ENCODE measurements at places on chromosomes 3 and 15.

DNA sequence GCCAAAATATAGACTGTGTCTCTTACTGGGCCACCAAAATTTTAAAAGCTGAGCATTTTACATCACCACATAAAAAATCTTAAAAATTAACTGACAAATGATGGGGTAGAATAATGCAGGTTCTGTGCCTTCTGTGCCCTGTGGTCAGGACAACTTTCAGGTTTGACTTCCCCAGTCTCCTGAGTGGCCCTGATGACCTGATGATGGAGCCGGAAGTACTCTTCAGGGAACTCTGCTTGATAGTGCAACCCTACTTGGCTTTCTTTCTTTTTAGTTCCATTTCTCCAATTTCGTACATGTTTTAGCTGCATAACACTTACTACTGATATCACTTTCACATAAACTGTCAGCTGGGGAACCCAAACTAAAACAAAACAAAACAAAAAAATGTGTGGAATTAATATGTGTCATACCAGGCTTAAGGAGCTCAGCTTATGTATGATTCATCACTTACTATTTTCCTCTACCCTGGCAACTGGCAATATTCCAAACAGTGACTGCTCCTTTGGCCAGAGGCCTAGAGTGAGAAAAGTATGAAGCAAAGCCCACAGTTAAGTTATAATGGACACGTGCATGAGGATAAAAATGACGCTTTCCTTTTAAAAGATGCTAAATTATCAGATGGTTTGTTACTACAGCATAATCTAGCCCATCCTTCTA lies 194.3 kb downstream of the BCHE start:
- DNase-seq = no peak

DNA sequence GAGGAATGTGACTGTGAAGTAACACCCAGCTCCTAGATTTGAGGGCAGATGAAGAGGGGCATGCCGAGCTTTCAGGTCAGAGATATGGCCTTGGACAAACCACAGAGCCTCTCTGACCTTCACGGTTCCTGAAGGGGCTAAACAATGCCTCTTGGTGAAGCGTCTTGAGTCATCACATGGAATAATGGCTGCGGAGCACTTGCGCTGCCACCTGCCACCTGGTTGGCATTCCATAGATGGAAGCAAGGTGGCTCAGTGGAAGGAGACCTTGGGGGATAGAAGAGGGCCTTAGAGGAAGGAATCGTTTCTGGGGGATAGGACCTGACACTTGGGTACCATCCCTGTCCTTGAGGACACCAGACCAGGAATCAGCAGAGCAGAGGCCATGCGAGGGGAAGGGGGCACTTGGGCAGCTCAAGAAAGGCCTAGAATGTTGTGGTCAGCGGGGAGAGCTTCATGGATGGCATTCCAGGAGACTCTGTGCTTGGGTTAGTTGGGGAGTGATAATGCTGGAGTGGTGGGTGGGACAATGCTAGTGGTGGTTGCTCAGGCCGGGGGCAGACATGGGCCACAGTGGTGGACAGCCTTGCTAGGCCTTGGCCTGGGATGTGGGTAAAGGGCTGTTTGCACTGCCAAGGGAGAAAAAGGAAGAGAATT lies 12.6 kb downstream of the MRAS start:
- DNase-seq = no peak

DNA sequence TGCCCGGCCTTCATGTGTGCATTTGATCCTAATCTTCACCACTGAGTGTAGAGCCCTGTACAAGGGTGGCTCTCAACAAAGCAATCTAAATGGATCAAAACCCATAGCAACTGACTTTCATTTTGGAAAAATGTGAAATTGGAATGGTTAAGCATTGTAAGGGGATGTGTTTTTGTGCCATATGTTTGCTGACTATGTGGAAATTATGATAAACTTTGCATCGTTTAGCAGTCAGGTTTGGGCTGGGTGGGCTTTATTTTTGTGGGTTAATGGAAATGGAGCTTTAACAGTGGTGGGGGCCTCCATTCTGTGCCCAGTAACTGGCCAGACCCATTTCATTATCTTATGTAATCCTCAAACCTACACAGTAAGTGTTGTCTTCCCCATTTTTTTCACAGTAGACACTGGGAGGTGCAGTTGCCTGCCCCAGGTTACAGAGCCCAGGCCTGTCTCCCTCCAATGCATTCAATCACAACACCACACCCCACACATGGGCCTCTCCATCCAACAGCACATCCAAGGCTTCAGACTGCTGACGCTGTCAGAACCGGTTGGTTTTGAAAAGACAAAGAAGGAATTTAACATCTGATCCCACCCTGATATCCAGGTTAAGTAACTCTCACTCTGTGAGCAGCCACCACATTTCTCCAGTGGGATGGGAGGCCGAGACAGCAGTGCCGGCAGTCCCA lies 136.3 kb upstream of the ABHD17C start:
- DNase-seq = no peak

GRCh38 chr15:52259503-52259902 lies 36.1 kb downstream of the MYO5C start:
- DNase-seq = no peak

- no peak for DNase-seq
Measured at GRCh38 chr15:66921319-66921915, 144.0 kb upstream of the SMAD3 start.

GRCh38 chr3:141375381-141376301 lies 7.3 kb downstream of the ZBTB38 start:
- no peak for DNase-seq

GRCh38 chr3:29758434-29759322 lies 477.8 kb downstream of the RBMS3 start:
- DNase-seq = no peak

GRCh38 chr3:53491276-53491675 lies 3.1 kb upstream of the CACNA1D start:
- DNase-seq = no peak

DNA sequence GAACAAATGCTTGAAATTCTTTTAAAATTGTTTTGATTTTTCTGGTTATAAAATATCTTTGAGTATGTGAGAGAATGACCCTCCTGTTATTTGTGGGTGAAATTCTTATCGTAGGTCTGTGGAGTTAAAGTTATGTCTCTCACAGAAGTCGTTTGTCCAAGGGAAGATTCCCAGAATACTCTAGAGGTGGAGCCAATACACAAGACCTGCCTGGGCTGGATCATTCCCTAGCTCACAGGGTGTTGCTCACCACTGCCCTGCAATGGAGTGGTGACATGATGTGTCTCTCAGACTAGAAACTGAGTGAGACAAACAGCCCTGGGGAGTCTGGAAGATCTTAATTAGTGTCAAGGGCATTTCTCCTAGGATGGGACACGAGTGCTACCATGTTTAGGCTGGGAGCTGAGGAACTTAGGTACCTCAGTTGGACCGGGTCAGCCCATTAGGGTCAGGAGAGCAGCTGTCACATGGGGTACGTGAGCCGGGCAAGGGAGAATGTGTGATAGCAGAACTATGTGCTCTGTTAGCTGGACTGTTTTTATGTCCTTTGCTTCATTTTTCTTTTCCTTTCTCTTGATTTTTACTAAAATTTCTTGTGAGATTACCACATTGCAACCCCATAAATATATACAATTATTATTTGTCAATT lies 53.6 kb upstream of the MYO5C start:
- DNase-seq = no peak

DNA sequence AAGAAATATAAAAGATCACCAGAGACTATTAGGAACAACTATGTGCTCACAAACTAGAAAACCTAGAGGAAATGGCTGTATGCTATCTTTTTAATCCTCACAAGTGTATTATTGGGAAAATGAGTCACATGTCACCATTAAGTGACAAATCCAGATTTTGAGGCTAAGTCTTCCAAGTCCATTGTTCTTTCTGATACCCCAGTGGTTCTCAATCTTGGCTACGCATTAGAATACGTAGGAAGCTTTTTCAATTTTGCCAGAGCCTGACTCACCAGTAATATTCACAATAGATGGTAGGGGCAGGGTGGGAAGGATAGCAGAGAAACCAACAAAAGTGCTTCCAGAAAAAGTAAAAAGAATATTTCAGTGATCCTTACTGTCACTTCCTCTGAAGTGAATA lies 117.0 kb downstream of the FILIP1L start:
- DNase-seq = no peak

- no peak for DNase-seq
Measured at GRCh38 chr15:52180196-52180835, 10.9 kb downstream of the GNB5 start.

GRCh38 chr15:84727429-84727828 lies 11.5 kb upstream of the SEC11A start:
- DNase-seq = no peak

- DNase-seq = no peak
Measured at GRCh38 chr3:130737622-130738021, 9.0 kb downstream of the PIK3R4 start.

GRCh38 chr15:41281236-41281635 lies 50.2 kb downstream of the CHP1 start:
- DNase-seq = no peak

DNA sequence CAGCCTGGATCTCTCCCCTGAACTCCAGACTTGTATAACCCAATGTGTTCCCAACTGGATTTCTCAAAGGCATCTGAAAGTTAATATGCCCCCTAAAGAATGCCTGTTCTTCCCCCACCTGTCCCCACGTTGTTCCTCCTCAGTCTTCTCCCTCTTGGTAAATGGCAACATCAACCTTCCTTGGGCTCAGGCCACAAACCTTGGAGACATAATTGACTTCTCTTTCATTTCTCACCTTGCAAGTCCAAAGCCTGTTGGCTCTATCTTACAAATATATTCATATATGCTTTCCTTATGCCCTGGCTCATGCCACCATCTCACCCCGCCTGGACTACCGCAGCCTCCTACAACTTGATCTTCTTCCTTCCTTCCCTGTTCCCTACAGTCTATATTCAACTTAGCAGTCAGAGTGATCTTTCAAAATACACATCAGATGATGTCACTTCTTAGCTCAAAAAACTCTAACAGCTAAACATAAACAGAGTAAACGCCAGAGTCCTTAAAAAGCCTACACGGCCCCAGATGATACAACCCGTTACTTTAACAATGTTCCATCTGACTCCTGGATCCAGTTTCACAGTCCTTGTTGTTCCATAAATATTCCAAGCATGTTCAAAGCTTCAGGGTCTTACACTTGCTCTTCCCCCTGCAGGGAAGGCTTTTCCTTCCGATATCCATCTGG lies 66.2 kb downstream of the ETV5 start:
- no peak for DNase-seq

DNA sequence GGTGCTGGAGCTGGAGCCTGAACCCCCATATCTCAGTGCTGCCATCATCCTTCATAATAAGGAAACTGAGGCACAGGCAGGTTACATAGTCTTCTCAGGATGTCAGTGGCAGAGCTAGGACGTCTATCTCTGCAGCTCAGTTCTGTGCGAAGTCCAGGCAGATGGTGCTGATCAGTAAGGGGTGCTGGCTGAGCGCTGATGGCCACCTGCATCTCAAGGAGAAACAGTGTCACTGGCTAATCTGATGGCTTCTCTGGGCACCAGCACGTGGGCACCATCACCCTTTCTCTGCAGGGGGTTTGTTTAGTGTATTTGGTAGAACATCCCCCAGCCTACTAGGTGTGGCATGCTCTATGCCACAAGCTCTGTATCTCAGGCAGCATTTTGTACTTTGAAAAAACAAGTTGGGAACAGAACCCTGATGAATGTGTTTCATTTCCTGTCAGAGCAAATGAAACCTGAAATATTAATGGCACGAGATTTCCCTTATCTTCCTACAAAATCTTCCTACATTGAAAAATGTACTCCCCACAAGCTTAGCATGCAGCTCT lies 35.1 kb downstream of the APBA2 start:
- no peak for DNase-seq

DNA sequence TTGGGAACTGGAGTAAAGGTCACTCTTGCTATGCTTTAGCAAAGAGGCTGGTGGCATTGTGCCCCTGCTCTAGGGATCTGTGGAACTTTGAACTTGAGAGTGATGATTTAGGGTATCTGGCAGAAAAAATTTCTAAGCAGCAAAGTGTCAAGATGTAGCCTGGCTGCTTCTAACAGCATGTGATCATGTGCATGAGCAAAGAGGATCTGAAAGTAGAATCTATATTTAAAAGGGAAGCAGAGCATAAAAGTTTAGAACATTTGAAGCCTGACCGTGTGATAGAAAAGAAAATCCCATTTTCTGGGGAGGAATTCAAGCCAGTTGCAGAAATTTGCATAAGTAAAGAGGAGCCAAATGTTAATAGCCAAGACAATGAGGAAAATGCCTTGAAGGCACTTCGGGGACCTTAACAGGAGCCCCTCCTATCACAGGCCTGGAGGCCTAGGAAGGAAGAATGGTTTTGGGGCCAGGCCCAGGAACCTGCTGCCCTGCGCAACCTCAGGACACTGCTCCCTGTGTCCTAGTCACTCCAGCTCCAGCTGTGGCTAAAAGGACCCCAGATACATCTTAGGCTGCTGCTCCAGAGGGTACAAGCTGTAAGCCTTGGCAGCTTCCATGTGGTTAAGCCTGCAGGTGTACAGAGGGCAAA lies 212.2 kb upstream of the LINGO1 start:
- no peak for DNase-seq

GRCh38 chr3:10816019-10816862 lies at the start of gene SLC6A11:
TSS of gene SLC6A11 (plus strand) at chr3:10816228. CDS start at chr3:10816266, 38 bp downstream.
- DNase-seq = no peak

DNA sequence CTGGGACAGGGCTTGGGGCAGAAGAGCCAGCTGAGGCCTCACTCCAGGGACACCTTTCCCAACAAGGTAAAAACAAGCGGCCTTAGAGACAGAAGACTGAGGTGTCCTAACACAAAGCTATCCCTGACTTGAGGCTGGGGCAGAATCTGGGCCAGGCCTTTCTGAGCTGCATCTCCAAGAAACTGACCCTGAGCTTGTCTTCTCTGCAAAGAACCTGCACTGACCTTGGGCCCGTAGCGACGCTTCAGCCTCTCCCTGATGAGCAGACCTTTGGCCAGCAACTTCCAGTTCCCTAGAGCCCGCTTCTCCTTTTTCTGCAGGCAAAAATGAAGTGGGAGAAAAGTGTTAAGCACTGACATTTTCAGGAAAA lies 22.2 kb downstream of the TMEM43 start:
- DNase-seq = no peak

- no peak for DNase-seq
Measured at GRCh38 chr15:59011262-59011952, 23.9 kb downstream of the RNF111 start.

GRCh38 chr3:186070996-186071395 lies 37.9 kb downstream of the ETV5 start:
- DNase-seq = no peak

GRCh38 chr3:53478921-53479664 lies 15.3 kb upstream of the CACNA1D start:
- DNase-seq = no peak

- DNase-seq = peak; percentile 7
Measured at GRCh38 chr15:45474799-45475198, 47.8 kb downstream of the SLC30A4 start.

DNA sequence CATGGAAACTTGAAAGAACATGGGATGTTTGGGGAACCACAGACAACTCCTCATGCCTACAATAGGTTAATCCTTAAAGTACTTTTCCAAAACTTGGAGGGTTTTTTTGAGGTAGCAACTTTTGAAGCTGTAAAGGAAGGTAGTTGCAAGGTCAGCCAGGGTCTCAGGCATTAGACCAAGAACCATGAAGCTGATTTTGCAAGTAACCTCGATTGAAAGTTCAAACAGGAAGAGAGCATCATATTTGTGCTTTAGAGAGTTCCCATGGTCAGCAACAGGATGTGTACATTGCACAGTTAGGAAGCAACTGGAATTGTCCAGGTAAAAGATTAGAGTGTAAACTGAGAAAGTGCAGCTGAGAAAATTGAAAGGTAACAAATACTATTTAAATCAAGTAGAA lies 199.8 kb upstream of the NR2F2 start:
- no peak for DNase-seq
